Activated naive CD8-positive, alpha-beta T cell treated with anti-CD3 and anti-CD28 coated beads for 36 hours (primary cell): ENCODE measurements at places on chromosomes 13 and 19.

DNA sequence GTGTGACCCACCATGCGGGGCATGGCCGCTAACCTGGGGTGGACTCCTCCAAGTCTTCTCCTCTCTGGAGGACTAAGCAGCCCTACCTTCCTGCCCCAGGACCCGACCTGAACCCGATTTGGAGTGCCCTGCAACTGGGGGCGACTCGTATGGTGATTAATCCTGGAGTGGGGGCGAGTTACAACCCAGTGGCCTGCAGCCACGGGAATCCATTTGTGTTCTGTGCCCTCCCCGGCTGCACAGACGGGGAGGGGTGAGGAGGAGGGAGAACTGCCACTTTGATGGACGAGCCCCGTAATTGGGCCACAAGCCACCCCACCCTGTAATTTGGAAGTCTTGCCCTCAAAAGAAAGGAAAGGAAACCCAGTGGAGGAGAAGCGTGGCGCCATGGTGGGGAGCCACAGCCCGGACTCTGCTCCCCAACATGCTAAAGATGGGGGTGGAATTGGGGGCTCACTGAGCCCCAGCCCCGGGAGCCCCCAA is 18.0 kb downstream of the PRR36 start:
- no peak for DNase-seq

DNA sequence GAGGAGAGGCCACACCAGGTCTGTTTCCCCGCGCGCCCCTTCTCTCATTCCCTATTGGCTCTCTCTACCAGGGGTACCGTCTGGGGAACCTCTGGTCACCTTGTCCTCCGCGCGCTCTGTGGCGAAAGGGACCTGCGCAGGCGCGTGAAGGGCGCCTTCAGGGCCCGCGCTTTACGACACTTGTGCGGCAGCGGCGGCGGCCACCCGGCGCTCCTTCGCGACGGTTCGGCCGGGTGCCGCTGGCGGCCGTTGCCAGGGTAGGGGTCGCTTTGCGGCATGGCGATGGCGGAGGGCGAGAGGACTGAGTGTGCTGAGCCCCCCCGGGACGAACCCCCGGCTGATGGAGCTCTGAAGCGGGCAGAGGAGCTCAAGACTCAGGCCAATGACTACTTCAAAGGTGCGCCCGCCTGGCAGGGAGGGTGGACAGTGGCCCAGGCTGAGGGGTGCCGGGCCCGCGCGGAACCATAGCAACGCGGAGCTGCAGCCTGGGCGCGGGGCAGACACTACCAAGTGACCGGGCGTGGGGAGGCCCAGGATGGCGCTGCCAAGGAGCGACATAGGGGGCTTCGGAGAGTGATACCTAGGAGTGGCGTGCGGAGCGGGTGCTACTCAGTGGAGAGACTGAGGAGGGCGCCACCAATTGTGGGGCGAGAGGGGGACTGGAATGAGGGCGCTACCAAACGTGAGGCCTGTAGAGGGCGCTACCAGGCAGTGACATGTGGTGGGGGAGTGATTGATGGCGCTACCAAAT is at the start of gene PPP5C:
PPP5C (plus strand) TSS at position 267 of the 751 bp plus-strand sequence; CDS start at position 277, 10 bp downstream.
- peak; percentile 94 for DNase-seq

- DNase-seq, result no peak
Observed at GRCh38 chr13:73142071-73142470, 83.3 kb downstream of the KLF5 start.

DNA sequence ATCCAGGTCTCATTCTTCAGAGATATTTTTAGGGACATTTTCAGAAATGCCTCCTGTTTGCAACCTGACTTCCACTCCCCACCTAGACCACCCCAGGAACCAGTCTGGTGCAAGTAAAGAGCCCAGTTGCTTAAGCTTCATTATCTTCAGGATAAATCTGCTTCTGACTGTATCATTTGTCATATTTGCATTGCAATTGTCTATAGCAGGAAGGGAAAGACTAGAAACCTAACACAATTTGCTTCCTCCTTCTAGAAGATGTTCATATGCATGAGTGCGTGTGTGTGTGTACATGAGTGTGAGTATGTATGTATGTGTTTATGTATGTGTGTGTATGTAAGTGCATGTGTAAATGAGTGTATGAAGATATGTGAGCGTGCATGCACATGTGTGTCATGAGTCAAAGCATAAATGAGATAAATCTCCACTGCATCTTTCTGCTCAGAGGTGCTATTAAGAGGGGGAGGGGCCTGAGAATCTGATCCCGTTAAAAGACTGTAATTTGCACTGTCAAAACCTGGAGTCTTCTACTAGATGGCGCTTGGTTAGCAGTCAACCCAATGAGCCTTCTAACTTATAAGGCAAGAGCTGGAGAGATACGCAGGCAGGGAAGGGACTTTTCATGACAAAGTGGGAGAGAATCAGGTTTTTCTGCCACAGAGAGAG is 178.8 kb upstream of the KL start:
- DNase-seq, result no peak
